ENCODE measurements at places on chromosomes 6 and 20. TPM values are rescaled to one million over a fixed set of nuclear protein-coding genes. Genes with fewer than 3 reads are reported as not detected.

ADGRF1 gene
- total RNA-seq = 0.82 TPM

RBM24 gene
- total RNA-seq = 5.5 TPM

SLC32A1 gene
- total RNA-seq = not detected

WFDC5 gene
- not detected for total RNA-seq

PPP1R10 gene
- 32.7 TPM for total RNA-seq

All from glomerular endothelial cell (primary cell).